ENCODE measurements at places on chromosomes 5 and 9.

- DNase-seq = no peak
Measured at GRCh38 chr5:118919016-118919415, 69.3 kb downstream of the DTWD2 start.

GRCh38 chr9:6270896-6271295, 55.3 kb downstream of the IL33 start:
- no peak for DNase-seq

DNA sequence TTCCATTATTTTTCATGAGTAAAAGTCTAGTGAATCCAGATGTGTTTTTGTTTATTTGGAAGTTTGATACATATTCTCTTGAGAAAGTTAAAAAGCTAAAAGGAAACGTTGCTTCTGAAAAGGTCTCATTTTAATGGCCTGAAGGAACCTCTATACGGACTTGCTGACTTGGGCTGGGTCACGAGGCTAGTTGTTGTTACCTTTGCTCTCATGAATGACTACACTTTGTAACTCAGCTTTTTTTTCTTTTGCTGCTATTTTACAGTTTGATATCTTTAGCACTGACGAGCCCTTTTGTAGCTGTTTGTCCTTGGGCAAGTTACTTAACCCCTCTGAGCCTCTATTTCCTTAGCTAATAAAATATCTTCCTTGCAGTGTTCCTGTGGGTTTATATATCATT, 211.5 kb downstream of the PCSK5 start:
- DNase-seq = no peak

GRCh38 chr9:31744589-31744988, 639.9 kb upstream of the ACO1 start:
- no peak for DNase-seq

DNA sequence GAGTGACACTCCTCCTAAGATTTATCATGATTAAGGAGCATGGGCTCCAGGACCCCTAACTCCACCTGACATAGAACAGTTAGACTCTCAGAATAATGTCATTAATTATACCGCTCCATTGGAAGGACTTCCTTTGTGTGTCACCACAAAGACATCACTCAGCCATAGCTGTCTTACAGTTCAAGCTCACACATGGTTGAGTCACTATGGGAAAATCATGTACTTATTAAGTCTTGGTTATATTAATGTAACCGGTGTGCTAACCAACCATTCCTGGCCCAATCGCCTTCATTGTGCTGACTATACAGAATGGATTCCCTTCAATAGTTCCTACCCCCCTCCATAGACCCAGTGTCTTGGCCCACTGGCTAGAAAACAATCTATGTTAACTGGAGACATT, 10.9 kb upstream of the MCCC2 start:
- DNase-seq = no peak

DNA sequence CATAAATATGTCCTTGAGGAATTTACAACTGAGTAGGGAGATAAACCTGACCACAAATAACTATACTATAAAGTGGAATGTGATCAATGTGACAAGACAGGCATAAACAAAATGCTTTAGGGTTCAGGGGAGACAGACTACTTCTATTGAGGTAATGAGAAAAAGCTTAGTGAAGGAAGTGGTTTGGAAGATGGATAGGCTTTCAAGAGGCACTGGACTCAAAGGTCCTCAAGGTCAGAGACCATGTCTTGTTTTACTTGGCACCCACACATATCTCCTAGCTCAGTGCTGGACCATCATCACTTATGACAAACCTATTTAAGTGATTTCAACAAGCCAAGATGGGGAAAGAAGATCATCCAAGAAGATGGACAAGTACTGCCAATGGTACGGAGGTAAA, 257.8 kb downstream of the BNC2 start:
- DNase-seq = no peak

DNA sequence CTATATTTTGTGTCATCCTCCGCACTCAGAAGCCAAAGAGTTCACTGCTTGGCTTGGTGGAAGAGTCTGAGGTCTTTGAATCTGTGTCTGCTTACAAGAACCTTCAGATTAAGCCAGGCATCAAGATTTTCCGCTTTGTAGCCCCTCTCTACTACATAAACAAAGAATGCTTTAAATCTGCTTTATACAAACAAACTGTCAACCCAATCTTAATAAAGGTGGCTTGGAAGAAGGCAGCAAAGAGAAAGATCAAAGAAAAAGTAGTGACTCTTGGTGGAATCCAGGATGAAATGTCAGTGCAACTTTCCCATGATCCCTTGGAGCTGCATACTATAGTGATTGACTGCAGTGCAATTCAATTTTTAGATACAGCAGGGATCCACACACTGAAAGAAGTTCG, 19.2 kb downstream of the TIGD6 start:
- no peak for DNase-seq

- DNase-seq = no peak
Measured at GRCh38 chr9:123679330-123679987, 250.5 kb downstream of the DENND1A start.

GRCh38 chr5:176446028-176446665, 2.0 kb upstream of the FAF2 start:
- no peak for DNase-seq

DNA sequence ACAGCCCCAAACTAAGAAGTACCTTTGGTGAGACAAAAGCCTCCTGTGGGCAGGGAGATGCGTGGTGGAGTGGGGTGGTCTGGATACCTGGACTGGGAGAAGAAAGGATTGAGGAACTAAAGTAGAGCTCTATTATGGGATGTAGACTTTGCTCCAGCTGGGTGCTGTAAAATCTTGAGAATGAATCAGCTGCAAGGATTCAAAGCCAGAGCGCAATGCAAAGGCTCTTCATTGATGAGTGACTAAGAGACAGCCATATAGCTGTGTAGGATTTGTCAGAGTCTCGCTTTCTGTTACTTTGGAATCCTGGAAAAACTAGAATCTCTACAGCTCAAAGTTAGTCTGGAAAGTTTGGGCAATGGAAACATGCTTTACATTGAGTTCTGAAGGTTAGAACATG, 159.9 kb downstream of the TAF11L14 start:
- no peak for DNase-seq

DNA sequence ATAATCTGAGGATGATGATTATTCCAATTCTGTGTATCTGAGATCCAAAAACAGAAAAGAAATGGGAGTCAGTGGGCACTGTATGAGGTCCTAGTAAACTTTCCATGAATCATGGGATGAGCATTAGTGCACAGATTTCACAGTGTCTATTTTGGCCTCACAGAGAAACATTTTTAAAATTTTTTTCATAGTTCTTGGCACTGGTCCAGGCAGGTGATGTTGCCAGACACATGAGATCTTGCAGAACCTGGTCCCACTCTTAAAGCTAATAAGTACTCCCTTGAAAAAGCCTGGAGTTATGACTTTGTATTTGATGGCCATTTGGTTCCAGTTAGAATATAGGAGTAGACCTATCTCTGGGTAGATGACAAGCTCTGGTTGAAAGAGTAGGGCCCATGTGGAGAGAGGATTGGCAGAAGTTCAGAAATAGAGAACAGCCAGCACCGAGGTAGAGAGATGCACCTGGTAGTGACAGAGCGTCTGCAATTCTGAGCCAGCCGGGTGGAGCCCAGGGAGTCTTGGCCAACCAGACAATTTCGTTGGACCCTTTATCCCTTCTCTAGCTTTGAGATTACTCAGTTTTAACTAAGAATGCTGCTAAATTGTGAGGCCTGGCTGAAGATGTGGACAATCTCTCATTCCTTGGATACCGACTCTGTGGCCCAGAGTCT, 6.3 kb upstream of the TNFSF15 start:
- DNase-seq = no peak

DNA sequence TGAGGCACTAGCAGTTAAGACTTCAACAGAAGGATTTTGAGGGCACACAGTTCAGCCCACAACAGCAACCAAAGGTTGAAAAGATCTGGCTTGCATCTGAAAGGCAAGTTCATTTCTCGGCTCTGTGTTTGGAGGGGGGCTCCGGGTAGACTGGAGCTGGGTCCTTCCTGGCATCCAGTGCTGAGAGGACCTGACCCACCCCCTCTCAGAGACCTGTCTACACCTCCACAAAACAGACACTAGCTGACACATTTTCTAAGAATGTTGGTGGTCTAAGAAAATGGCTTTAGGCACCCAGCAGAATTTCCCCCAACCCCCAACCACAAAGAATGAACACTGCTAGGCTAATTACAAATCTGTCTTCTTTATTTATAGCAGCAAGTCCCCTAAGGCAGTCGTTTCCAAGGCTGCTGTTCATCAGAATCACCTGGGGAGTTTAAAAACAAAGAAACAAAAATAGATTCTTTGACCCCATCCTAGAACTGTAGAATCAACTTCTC, 6.2 kb upstream of the PTCH1 start:
- no peak for DNase-seq

GRCh38 chr5:66322786-66323528, 178.9 kb downstream of the SREK1 start:
- no peak for DNase-seq

DNA sequence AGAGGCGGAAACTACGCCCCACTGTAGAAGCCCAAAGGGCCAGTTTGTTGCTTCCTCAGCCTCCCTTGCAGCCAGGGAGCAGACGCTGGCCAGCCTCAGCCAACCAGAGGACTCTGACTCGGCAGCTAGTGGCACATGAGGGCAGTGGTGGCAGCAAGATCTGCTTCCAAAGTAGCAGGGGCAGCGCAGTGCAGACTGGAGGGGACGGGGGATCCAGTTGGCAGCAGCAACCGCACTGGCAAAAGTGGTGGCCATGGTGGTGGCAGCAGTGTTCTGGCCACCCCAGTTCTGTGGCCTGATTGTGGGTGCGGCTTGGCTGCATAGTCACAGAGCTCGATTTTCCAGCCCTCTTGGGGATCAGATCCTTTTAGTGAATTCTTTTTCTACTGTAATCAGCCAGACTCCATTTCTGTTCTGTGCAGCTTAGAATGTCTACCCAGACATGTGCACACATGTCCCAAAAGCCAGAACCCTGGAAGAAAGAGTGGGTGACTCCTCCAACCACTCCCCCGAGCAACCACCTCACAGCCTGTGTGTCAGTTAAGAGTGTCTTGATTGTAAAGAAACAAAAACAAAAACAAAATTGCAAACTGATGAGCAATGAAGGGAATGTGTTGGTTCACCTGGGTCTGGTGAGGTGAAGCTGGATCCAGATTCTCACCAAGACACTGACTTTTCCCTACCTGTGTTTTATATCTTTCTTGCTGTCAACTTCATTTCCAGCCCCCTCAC, 11.0 kb upstream of the ZBTB43 start:
- DNase-seq = no peak

DNA sequence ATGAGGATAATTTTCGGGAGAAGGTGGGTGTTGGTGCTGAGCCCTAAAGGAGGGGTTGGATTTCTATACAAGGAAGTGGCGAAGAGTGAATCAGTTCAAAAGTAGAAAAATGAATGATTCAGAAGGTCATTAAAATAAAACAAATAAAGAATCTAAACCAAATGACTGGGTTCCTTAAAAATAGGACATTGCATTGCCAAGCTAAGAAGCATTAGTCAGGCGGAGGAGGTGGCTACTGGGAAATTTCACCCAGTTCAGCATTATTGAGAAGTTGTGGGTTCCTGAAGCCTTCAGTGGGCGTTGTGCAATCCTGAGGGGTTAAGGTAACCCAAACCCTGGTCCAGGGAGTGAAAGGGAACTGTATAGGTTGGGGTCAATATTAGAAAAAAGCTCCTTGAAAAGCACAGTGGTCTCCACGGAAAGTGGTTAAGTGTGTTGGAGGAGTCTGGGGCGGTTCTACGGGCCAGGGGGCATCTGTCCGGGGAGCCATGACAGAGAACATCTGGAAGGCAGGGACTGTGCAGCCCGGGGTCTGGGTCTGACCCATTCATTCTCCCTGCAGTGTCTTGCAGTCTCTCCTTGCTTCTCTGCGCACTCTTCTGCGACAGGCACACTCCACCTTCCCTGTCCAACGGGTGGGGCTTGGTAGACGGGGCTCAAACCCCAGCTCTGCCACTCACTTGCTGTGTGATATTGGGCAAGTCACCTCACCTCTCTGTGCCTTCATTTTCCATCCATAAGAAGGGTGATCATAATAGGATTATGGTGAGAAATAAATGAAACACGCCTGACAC, 27.6 kb upstream of the DUSP1 start:
- DNase-seq = no peak

DNA sequence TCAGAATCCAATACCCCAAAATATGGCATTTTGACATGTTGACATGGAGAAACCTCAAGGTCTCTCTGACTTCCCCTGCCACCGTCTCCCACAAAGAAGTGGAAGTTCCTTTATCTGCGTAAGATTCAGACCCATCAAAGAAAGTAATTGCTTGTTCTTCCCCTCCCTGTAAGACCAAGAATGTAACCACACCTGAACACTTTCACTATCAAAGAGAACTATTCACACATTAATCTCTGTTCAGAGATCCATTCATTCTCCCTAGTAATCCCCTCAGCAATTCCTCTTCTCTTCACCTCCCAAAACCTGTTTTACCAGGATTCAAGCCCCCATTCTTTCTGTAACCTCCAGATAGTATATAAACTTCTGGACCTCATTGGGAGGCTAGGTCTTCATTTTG, 4.1 kb upstream of the SLC1A1 start:
- no peak for DNase-seq

- DNase-seq = no peak
Measured at GRCh38 chr9:32647671-32648070, 12.2 kb upstream of the TAF1L start.

- no peak for DNase-seq
Measured at GRCh38 chr5:30502277-30502676, 691.2 kb upstream of the CDH6 start.

GRCh38 chr5:120432861-120433260, 31.2 kb upstream of the PRR16 start:
- no peak for DNase-seq

- no peak for DNase-seq
Measured at GRCh38 chr5:43609752-43610151, 6.8 kb downstream of the NNT start.

DNA sequence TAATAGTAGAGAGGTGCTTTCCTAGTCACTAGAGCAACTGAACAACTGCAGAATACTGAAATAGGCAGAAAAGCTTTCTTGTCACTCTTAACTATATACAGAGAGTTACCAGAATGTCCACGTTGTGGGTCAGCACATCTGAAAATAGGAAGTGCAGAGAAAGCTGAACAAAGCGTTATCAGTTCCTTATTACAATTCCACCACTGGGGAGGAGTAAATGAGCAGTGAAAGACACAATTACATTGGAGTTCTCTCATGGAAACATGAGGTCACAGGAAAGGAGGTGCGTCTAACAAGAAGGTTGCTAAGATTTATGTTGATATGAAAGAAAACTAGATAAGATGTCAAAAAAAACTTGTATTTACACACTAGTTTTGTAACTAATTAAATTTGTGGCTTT, 461.9 kb upstream of the COX7C start:
- no peak for DNase-seq

DNA sequence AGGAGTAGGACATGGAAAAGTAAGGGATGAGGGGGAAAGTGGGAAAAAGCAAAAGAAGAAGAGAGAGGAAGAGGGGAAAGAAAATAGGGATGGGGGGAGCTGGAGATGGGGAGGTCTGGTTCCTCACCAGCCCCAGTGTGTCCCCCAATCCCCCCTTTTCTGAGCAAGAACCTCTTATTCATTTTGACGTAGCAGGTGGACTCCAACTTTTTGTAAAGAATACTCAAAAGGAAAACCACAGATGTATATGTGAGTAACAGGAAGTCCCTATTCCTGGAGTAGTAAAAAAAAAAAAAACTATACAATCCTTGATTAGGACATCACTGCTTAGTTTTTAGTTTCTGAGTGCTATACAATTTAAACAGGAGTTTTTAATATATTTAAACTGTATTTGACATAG, 3.9 kb upstream of the CFAP95 start:
- DNase-seq = no peak

GRCh38 chr9:73583576-73583975, 431.9 kb downstream of the ANXA1 start:
- no peak for DNase-seq

All from activated naive CD4-positive, alpha-beta T cell (primary cell).